ENCODE measurements at places on chromosomes 1 and 21.
A peak's percentile ranks its signal among the peaks of the same experiment; 100 is the strongest.

DNA sequence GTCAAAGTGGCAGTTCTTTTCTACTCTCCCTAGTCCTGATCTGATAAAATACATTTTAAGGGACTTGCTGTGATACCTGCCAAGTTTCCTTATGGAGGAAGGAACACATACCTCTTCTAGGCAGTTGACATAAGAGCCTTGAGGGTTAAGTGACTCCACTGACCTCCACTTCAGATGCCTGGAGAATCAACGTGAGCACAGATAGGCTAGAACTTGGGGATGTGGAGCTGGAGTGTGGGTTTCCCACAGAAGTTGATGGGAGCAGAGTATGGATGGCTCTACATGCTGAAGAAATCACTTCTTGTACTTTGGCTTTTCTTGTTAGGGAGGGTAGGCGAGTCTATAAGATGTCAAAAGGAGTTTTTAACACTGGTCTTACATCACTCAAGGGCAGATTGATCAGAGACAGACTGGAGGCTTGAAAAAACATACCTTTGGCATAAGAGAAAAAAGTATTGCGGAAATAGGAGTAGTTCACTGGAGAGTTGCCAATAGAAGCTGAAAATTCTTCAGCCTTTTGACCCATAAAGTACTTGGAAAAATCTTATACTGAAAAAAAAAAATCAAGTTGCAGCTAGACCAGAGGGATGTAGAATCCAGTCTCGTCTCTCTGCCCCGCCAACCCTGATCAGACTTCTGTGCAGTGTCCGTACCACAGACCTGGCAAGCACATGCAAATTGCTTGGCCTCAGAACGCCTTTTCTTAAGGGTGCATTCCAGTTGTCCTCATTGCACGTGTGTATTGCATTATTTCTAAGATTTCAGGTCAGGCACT is 5.5 kb downstream of the RHOU start:
- DNase-seq = no peak

DNA sequence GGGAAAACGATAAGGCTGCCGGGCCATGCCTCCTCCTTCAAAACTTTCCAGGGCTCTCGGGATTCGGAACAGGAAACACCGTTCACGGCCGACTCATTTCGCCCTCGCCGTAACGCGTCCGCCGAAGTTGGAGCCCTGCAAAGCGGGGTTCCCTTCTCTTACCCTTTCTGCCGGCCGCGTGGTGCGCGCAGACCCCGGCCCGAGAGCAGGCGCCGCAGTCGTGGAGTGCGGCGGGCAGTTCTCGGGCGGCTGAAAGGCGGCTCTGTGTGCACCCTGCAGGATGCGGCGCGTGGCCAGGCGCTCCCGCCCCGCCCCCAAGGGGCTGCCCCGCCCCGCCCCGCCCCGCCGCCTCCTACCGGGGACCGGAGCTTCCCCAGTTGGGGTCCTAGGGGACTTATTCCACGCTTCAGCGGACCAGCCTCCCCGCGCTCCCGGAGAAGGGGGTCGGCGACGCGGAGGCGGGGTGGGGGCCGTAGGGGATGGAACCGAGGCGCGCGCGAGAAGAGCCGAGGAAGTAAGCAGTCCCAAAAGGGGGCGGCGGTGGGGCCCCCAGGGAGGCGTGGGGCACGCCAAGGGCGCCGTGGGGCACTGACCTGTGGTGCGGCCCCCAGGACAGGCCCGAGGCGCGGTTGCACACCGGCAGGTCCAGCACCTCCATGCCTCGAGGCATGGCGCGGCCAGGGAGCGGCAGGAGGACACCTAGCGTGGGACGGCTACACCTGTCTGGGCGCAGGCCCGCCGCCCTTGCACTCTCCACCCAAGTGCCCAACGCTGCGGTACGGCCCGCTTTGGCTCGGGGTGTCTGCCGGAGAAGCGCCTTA is at the start of gene MCOLN2:
Gene MCOLN2, minus strand, starts transcription at position 268 of the 821 bp plus-strand sequence. Its CDS starts 241 bp downstream, at position 27.
- peak; percentile 28 for DNase-seq

DNA sequence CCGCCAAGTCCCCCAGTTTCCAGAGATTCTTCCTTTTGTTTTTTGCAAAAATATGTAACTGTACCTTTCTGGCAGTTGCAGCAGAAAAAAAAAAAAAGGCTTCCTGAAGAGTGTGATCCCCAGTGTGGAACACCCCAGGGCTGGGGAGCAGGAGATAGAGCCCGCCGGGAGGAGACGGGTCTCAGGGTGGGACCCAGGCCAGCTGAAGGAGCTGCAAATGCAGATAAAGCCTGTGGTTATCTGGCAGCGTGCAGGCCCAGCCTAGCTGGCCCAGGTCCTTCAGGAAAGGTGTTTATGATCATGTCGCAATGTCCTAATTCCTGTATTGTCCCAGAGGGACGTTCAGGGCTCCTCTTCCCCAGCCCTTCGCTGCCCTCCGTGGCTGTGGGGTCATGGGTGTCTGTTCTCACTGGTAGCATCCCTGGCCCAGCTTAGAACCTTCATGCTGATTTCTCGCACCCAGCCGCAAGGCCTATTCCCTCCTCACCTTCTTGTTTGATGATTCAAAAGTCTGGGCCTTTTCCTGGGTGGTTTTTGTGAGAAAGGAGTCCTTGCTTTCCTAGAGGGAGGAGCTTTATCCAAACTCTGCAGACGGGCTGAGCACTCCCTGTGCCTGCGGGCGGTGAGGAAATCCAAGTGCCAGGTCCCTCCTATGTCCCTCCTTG is 26.2 kb downstream of the RNF187 start:
- DNase-seq = no peak

GRCh38 chr1:230028602-230029223 is 38.3 kb upstream of the GALNT2 start:
- DNase-seq = no peak

GRCh38 chr21:42079939-42080787 is 9.0 kb downstream of the UMODL1 start:
- DNase-seq = no peak

GRCh38 chr1:165662186-165662585 is 31.2 kb downstream of the MGST3 start:
- DNase-seq = no peak

DNA sequence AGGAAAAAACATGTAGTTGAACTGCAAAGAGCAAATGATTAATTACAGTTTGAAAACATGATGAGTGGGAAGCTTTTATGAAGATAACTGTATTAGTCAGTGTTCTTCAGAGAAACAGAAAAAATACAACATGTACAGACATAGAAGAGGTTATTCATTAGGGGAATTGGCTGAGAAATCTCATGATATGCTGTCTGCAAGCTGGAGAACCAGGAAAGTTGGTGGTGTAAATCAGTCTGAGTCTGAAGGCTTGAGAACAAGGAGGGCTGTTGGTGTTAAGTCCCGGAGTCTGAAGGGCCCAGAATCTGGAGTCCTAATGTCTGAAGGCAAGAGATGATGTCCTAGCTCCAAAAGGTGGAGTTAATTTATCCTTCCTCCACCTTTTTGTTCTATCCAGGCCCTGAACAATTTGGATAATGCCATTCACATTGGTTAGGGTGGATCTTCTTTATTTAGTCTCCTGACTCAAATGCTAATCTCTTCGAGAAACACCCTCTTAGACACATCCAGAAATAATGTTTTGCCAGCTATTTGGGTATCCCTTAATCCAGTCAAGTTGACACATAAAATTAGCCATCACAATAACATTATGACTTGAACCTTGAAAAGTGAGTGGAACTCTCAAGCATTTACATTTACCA is 672.9 kb upstream of the PTBP2 start:
- DNase-seq = no peak

GRCh38 chr1:169623132-169623926 is 6.6 kb downstream of the SELP start:
- DNase-seq = no peak

DNA sequence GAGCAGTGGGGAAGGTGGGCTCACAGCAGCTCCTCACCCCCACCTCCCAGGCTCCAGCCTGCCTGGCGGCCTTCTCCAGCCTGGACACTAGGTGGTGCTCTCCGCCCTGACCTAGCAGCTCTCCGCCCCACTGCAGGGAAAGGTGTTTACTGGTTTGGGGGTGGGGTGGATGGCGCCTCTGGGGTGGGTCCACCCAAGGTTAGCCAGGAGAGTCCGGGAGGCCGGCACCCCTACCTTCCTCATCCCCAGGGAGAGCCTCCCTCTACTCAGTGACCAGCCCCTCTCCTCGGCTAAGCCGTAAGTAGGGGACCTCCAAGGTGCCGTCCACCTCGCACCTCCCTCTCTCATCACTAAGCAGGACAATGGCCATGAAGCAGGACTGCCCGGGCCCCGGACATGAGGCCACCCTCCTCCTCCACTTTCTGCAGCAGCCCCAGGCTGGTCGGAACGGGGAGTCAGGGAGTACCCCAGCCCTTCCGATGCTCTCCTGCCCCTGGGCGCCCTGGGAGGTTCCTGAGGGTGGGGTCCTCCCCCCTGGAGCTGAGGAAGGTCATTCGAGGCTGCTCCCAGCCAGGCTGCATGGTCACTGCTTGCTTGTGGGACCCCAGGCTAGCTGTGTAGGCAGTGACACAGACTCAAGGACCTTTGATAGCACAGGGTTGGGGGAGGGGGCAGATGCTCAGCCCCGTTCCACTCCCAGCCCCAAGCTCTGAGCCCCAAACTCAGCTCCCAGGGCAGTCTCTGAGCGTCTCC is 101.4 kb upstream of the VAMP3 start:
- DNase-seq = no peak

- no peak for DNase-seq
Observed at GRCh38 chr1:121516234-121516967, 331.6 kb downstream of the SRGAP2C start.

DNA sequence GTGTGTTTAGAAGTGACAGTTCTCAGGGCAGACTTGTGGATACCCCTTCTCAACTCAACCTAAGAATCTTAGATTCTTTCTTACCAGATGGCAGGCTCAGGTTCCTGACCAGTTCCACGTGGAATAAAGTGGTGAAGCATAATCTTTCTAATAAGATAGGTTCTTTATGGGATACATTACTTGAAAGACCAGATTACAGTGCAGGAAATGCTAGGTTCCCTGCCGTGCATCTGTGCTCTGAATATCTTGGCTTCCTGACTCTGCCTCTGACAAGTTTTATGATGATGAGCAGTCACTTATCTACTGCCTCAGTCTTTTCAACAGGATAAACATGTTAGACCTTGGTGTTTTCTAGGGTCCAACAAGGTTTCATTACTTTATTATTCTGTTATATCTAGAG is 207.9 kb upstream of the CACYBP start:
- no peak for DNase-seq

DNA sequence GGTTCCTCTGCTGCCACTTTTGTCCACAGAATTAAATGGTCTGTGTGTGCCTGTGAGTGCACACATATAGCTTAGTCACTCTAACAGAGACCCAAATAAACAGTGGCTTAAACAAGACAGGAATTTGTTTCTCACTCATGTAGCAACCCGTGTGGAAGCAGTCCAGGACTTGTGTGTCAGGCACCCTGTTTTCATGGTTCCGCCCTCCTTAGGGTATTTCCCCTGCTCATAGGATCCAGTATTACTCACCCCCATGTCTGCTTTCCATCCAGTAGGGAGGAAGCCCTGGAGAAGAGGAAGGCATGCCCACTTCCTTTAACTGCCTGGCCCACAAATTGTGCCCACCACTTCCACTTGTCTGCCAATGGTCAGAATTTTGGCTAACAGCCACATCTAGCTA is 41.3 kb upstream of the TACSTD2 start:
- DNase-seq = no peak

DNA sequence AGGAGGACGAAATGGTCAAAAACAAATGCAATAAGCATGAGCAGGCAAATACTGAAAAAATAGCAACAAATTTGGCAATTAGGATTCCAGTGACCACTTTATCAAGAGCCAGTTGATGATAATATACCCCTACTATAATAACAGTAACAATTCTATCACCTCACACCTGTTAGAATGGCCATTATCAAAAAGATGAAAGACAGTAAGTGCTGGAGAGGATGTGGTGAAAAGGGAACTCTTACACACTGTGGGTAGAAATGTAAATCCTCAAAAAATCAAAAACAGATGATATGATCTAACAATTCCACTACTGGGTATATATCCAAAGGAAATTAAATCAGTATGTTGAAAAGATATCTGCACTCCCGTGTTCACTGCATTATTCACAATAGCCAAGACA is 114.3 kb upstream of the GFI1 start:
- no peak for DNase-seq

GRCh38 chr1:38031513-38031866 is 15.1 kb downstream of the POU3F1 start:
- no peak for DNase-seq

GRCh38 chr1:171793636-171794035 is 12.2 kb downstream of the METTL13 start:
- DNase-seq = no peak

DNA sequence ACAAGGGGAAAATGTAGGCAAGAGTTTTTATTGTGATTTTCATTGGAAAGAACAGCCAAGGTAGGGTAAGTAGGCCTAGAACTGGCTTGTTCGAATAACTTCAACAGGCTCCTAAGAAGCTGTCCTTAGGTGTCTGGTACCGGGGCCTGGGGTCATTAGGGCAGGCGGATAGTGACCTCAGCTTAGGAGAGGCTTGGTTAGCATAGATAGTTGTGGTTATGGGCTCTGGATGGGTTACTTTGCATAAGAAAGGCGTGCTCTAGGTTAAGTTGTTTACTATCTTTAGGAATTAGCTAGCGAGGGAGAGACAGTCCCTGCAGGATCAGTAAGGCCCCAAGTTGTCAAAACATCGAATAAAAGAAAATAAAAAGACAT is 20.7 kb upstream of the HPCAL4 start:
- DNase-seq = no peak

DNA sequence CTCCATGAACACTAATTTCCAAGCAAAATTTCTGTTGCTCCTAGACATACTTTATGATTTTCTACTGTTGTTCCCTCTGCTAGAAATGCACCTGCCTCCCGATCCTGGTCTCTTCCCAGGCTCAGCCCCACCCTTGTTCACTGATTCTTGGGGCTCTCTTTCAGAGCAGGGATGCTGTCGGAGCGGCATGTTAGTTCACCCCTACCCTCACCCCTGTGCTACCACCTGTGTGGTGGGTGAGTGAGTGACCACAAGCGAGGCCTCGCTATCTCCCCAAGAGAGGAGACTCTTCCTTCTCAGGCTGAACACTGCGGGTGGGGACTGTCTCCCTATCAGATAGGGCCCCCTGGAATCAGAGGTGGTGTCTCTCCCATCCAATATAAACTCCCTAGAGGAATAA is 4.9 kb upstream of the S100A8 start:
- no peak for DNase-seq

GRCh38 chr1:14928886-14929546 is 224.5 kb upstream of the TMEM51 start:
- no peak for DNase-seq

GRCh38 chr1:211908453-211908852 is 77.9 kb upstream of the LPGAT1 start:
- no peak for DNase-seq

DNA sequence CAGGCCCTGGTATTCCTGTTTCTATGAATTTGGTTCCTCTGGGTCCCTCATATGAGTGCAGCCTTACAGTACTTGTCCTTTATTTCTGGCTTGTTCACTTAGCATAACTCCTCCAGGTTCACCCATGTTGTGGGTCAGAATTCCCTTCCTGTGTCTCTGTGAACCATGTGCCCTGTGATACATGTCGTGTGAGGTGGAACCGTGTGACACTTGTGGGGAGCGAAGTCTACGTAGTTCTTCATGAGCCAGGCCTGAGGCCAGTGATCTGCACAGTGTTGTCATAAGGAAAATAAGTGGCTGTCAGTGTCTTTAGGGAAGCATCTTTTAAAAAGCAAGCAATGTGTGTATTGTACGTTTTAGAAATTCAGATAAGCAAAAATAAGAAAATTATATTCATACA is 122.8 kb downstream of the GALNT2 start:
- DNase-seq = no peak

- no peak for DNase-seq
Observed at GRCh38 chr1:39295901-39296300, 91.4 kb downstream of the MACF1 start.

- no peak for DNase-seq
Observed at GRCh38 chr1:214494706-214495105, 56.7 kb downstream of the PTPN14 start.

- DNase-seq = no peak
Observed at GRCh38 chr1:195158091-195158490, 1450.1 kb downstream of the KCNT2 start.
